SK-N-SH treated with all-trans-retinoic acid at 6 μM for 48 hours (cell line): ENCODE measurements at places on chromosomes 7 and 10.

GRCh38 chr7:82323806-82324205 lies 119.8 kb downstream of the CACNA2D1 start:
- no peak for ATAC-seq

GRCh38 chr7:41147606-41148485 lies 555.0 kb downstream of the INHBA start:
- ATAC-seq = no peak

GRCh38 chr10:71427246-71427645 lies 30.5 kb downstream of the CDH23 start:
- no peak for ATAC-seq

DNA sequence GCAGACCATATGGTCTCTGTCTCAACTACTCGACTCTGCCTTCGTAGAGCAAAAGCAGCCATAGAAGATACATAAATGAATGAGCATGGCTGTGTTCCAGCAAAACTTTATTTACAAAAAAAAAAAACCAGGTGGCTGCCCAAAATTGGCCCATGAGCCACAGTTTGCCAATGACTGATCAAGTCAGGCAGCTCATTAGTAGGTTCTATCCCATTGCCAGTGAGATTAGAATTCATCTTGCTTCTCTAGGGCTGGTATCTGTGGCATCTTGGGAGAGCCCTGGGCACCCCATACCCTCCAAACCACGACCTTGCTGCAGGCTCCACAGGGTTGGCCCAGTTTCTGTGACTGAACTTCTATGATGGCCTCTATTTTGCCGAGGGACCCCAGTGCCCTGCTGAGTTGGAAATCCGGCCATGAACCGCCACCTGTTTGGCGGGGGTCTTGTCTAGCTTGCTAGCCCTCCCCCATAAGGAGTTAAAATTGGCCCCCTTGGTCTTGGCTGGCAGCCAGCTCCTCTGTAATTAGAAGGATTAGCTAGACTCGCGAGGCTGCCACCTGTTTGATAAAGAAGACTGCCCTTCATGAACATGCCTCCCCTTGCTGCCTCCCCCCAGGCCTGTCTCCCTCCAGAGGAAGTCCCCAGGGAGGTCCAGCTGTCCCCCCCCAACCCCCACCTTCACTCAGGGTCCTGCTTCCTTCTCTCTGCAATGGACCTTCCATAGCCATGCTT lies 83.9 kb downstream of the CHN2 start:
- no peak for ATAC-seq

DNA sequence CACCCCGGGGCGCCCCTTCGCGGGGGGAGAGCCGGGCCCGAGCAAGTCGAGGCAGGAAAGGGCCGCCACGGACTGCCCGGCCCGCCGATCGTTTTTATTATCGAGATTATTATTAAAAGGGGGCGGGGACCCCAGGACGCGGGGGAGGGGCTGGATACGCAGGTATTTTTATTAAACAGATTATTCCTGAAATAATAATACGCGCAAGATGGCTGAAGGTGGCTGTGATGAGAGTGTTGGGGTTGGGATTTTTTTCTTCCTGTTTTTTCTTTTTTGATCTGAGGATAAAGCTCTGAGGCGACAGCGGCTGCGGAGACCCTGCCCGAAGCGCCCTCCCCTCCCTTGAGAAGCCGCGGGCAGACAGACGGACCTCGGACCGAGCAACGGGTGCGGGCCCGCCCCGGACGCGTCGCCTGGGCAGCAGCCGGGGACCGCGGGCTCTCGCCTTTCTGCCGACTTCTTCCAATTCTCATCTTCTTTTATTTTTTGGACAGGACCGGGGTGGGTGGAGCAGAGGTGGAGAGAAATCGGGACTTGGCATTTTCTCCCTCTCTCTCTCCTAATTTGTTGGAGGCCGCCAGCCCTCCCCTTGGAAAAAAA lies 1.4 kb upstream of the TRIM8 start:
- ATAC-seq = no peak
